Esophagus (tissue), 2 donors: ENCODE measurements at places on chromosomes 5 and 9. TPM values are rescaled to one million over a fixed set of nuclear protein-coding genes. Genes with fewer than 3 reads are reported as not detected.

The CMYA5 gene
- polyA plus RNA-seq: 0.46 TPM

The TYRP1 gene
- polyA plus RNA-seq: 0.02 TPM

The PPIC gene
- 42.1 TPM for polyA plus RNA-seq

The LCN15 gene
- not detected for polyA plus RNA-seq

The CCDC183 gene
- 0.32 TPM for polyA plus RNA-seq

The DENND4C gene
- polyA plus RNA-seq: 9.1 TPM

The KIF4B gene
- not detected for polyA plus RNA-seq

The SH3RF2 gene
- 43.2 TPM for polyA plus RNA-seq

The AHRR gene
- 1.7 TPM for polyA plus RNA-seq

The POLR3G gene
- polyA plus RNA-seq: 3.4 TPM

The AK8 gene
- 0.58 TPM for polyA plus RNA-seq

The BNIP1 gene
- polyA plus RNA-seq: 11.7 TPM

The PCDHB2 gene
- polyA plus RNA-seq: 0.31 TPM

The GABBR2 gene
- not detected for polyA plus RNA-seq

The ZBTB26 gene
- polyA plus RNA-seq: 2.0 TPM

The PRLR gene
- 0.45 TPM for polyA plus RNA-seq

The GABRA1 gene
- not detected for polyA plus RNA-seq

The FNBP1 gene
- polyA plus RNA-seq: 16.1 TPM

The APC gene
- polyA plus RNA-seq: 4.8 TPM

The TXNDC8 gene
- not detected for polyA plus RNA-seq

The SPATA31C1 gene
- polyA plus RNA-seq: not detected

The RASGRF2 gene
- 0.69 TPM for polyA plus RNA-seq
